Diencephalon (tissue), 1 donor: ENCODE measurements at places on chromosomes 5 and 9. TPM values are rescaled to one million over a fixed set of nuclear protein-coding genes. Genes with fewer than 3 reads are reported as not detected.

Gene MAP3K1
- 33.4 TPM for total RNA-seq

Gene RLN2
- total RNA-seq = 1.4 TPM

Gene TSSK1B
- total RNA-seq = not detected

Gene ADGRD2
- 0.46 TPM for total RNA-seq

Gene IRX2
- total RNA-seq = 5.1 TPM

Gene FBP2
- total RNA-seq = 0.23 TPM

Gene PDZD2
- total RNA-seq = 30.0 TPM
